ENCODE measurements at places on chromosomes 16 and 17.

DNA sequence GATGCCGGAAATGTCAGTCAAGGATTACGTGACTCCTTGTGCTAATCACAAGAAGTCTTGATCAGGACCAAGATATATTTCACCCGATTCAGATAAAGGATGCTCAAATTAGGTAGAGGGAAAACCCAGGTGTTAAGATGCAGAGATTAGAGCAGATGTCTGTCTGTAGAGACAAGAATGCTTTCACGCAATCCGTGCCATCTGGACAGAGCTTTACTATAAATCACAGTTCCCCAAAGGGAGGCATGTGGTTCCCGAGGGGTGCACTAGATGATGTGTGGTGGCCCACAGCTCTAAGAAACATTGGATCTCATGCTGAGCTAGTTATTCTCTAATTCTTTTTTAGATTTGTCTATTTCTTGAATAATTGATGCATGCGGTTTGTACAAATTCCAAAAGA lies 9.8 kb upstream of the MAP3K14 start:
- no peak for DNase-seq

DNA sequence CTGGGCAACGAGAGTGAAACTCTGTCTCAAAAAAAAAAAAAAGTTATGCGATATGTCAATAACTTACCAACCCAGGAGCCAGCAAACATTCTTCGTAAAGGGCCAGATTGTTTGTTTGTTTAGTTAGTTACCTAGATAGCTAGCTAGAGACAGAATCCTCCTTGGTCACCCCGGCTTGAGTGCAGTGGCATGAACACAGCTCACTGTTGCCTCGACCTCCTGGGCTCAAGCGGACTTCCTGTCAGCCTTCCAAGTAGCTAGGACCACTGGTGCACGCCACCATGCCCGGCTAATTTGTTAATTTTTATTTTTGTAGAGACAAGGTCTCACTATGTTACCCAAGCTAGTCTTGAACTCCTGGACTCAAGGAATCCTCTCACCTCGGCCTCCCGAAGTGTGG lies 113.0 kb downstream of the LITAF start:
- DNase-seq = no peak

DNA sequence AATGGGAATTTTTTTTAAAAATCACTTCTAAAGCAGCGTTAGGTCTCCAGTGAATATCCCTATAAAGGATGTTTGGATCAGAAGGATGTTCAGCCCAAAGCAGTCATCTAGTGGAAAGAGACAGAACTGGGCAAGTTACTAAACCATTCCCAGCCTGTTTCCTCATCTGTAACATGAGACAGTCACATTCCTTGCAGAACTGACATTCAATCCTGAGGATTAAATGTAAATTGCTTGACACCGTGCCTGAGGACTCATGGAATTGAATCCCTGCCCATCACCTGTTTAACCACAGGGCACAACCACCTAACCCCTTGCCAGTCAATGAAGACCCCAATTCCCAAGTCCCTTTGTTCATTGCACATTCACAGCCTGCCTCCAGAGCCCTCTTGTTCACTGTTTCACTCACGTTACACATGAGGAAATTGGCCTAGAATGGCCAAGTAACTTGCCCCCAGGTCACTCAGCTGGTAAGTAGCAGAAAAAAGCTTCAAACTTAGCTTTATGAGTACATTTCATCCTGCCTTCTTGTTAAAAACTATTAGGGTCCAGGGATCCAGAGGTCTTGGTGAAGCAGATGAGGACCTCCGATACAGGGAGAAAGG lies 1.4 kb downstream of the CMTM2 start:
- no peak for DNase-seq

DNA sequence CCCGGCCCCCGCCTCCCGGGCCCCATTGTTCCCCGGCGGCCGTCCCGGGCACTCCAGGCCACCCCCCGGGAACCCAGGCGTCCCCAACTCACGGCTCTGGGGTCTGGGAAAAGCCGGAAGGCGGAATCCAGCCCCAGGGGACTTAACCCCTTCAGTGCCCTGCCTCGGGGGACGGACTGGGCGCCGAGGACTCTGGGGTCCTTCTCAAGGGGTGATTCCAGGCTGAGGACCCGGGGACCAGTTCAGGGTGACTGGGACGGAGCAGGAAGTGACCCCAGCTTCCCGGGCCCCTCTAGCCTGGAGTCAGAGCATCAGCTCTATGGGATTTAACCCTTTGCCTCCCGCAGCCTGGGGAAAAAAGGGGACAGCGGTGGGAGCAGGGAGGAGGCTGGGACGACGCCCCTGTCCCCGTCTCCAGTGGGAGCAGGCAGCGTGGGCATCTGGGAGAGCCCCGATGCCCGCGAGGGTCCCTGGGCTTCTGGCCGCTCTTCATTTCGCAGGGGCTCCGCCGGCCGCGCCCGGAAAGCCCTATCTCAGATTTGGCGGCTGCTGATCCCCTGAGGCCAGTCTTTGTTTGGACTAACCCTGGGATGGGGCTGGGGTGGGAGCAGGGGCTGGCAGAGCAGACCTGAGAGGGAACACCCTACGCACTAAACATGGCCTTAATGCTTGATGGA lies at the start of gene ZNF629:
TSS of gene ZNF629 (minus strand) at position 270 of the 677 bp plus-strand sequence. CDS start 2,723 bp downstream, outside the sequence.
- DNase-seq = peak; percentile 63

DNA sequence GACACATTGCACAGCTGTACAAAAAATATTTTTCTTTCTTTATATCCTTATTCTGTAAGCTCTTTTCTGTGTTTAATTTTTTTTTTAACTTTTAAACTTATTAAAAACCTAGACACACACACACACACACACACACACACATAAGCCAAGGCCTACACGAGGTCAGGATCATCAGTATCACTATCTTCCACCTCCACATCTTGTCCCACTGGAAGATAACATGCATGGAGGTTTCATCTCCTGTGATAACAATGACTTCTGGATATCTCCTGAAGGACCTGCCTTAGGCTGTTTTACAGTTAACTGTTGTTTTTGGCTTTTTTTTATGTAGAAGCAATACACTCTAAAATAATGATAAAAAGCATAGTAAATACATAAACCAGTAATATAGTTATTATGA lies 71.2 kb downstream of the TNRC6C start:
- no peak for DNase-seq

- DNase-seq = no peak
Observed at GRCh38 chr16:6081320-6081976, 983.9 kb upstream of the EEF2KMT start.

DNA sequence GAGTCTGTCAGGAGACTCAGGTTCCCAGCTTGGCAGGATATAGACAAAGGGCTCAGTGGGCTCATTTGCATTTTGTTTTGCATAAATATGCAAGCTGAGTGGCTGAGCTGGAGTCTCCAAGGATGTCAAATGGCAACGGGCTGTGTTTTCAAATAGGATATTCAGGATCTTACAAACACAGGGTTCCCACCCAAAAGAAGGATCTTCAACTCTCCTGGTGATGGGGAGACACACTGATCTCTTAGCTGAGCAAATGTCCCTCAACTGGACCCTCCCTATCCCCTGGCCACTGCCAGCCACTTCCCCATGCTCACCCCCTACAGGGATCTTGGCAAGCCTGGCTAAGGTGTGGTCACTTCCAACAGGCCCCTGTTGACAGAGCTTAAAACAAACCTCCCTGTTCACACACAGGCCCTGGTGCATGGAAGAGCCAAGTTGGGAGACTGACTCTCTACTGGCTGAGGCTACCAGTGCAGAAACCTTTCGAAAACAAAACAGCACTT lies 61.6 kb downstream of the SOX9 start:
- peak; percentile 82 for DNase-seq

All from COR-L47 (cell line).